ENCODE measurements at places on chromosomes 1 and 21. TPM values are rescaled to one million over a fixed set of nuclear protein-coding genes. Genes with fewer than 3 reads are reported as not detected.

CGN gene
- total RNA-seq = 6.6 TPM

RNU1-3 gene
- total RNA-seq = 2,678 TPM

DIO1 gene
- not detected for total RNA-seq

CFAP298 gene
- total RNA-seq = 34.5 TPM

FBLIM1 gene
- total RNA-seq = 0.53 TPM

ZSWIM5 gene
- 0.74 TPM for total RNA-seq

DNA sequence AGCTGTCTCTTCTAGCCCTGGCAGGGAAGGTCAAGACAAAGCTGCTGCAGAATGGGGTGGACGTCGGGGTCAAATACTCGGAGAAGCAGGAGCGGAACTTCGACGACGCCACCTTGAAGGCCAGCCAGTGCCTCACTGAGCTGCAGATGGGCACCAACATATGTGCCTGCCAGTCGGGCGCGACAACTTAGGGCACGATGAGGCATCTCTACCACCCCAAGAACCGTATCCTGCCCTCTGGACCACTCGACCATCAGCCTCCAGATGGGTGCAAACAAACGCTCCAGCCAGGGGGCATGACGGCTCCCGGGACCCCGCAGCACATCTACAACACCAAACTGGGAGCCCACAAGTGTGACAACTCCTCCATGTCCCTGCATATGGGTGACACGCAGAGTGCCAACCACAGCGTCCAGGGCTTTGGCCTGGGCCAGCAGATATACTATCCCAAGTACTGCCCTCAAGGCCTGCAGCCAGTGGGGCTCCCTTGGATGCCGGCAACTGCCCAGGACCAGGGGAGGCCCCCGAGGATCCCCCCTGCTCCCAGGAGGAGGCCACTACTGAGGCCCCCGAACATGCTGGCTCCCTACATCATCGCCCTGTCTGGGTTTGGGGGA lies 42.5 kb upstream of the POGK start:
- no peaks in the 10 kb centered on the region for H3K36me3 ChIP-seq
- H3K4me3 ChIP-seq = no peak overlapping the region
- no peak for DNase-seq

DNA sequence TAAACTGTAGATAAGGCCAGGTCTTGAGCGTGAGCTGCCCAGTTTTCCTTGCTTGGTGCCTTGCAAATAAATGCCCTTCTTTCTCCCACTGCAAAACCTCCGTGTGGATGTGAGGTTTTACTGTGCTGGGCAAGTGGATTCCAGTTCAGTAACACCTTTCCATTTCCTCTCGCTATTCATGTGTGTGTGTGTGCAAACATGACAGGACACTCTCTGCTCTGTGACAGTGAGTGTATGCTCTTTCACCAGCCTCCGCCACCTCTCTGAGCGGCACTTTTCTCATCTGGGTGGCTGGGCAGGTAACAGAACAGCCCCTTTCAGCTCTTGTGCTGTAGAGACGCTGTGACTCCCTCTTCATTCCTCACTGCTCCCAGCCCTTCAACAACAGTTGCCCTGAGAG lies 23.9 kb downstream of the CNIH3 start:
- no peaks in the 10 kb centered on the region for H3K4me1 ChIP-seq
- H3K27me3 ChIP-seq = no peaks in the 10 kb centered on the region
- H3K4me3 ChIP-seq = no peak overlapping the region
- no peak for DNase-seq

GRCh38 chr21:42669041-42669440 lies 15.6 kb downstream of the PDE9A start:
- no peak for DNase-seq
- H3K4me3 ChIP-seq = no peak overlapping the region
- H3K27me3 ChIP-seq = peaks cover 2% of the 10 kb centered on the region
- H3K36me3 ChIP-seq = no peaks in the 10 kb centered on the region

DNA sequence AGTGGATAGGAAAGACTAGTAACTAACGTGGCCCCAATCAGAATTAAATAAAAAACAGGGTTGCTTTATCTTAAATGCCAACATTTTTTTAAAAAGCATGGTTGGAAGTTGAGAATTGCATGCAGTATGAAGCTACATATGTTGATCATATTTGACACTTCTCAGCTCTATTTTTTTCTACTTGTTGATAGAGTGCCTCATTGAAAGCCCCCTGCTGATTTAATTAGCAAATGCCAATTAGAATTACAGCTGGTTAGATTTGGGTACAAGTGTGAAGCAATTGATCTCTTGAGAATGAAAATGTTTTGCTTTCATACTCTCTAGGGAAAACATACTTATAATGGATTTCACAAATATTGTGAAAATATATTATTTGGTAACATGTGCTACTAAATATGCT lies 40.5 kb downstream of the CHD1L start:
- DNase-seq = no peak
- H3K27ac ChIP-seq = no peak overlapping the region
- no peak overlapping the region for H3K4me3 ChIP-seq
- H3K36me3 ChIP-seq = peaks cover 9% of the 10 kb centered on the region

DNA sequence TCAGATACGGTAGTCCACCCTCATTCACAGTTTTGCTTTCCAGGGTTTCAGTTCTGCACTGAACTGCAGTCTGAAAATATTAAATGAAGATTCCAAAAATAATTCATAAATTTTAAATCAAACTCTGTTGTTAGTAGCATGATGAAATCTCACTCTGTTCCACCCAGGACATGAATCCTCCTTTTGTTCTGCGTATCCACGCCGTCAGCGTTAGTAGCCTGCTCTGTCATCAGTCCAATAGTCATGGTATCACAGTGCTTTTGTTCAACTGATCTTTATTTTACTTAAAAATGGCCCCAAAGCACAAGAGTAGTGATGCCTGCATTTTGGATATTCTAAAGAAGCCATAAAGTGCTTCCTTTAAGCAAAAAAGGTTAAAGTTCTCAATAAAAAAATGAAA lies 23.9 kb downstream of the CHD1L start:
- no peak for DNase-seq
- H3K4me3 ChIP-seq = no peak overlapping the region
- H3K27ac ChIP-seq = no peak overlapping the region
- H3K27me3 ChIP-seq = no peaks in the 10 kb centered on the region
- H3K36me3 ChIP-seq = peaks cover 3% of the 10 kb centered on the region

DNA sequence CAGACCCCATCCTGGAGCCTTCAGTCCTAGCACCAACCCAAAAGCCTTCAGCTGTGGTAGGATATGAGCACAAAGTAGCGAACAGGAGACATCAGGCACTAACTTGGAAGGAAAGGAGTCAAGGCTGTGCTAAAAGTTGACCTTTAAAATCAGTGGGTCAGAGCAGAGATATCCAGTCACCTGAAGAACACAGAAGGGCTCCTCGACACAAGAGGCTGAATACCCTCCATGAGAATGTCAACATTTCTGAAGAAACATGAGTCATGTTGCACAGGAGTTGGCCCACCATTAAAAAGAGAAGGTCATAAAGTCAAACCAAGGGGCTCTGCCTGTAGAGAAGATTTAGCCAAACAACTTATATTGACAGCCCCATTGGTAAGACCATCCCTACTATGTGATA lies 172.5 kb downstream of the PLPP3 start:
- no peak overlapping the region for H3K27ac ChIP-seq
- no peaks in the 10 kb centered on the region for H3K27me3 ChIP-seq
- no peak overlapping the region for H3K4me3 ChIP-seq
- no peak for DNase-seq

GRCh38 chr1:203549309-203549708 lies 55.4 kb downstream of the OPTC start:
- H3K4me3 ChIP-seq = no peak overlapping the region
- no peak overlapping the region for H3K27ac ChIP-seq
- DNase-seq = no peak
- H3K4me1 ChIP-seq = no peaks in the 10 kb centered on the region
- H3K27me3 ChIP-seq = no peaks in the 10 kb centered on the region

DNA sequence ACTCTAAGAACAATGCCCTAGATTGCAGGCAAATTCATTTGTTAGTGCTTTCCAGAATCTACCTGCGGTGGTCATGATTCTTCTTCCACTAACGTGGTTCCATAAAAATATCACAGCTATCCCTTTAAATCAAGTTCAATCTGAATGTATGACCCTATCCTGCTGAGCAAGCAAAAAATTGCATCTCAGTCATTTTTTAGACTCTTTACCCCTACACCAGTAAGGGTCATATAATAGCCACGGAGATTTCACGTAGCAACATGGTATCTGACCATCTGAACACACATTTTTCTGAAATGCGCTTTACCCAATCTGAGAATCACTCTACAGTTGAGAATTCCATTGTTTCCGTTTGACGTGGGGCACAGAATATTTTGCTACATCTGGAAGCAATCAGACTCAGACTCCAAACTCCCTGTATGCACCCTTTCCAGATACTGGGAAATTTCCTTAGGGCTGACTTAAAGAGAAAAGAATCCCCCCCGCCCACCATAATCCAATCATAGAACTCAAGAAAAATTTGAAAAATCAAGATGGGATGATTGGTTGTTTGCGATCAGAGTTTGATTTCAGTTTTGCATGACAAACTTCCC lies 699.2 kb upstream of the ZP4 start:
- H3K4me3 ChIP-seq = no peak overlapping the region
- no peaks in the 10 kb centered on the region for H3K4me1 ChIP-seq
- H3K27ac ChIP-seq = no peak overlapping the region
- no peaks in the 10 kb centered on the region for H3K27me3 ChIP-seq

- DNase-seq = no peak
- no peaks in the 10 kb centered on the region for H3K4me1 ChIP-seq
- no peaks in the 10 kb centered on the region for H3K36me3 ChIP-seq
- H3K4me3 ChIP-seq = no peak overlapping the region
Observed at GRCh38 chr1:246032031-246032551, 475.0 kb downstream of the SMYD3 start.

DNA sequence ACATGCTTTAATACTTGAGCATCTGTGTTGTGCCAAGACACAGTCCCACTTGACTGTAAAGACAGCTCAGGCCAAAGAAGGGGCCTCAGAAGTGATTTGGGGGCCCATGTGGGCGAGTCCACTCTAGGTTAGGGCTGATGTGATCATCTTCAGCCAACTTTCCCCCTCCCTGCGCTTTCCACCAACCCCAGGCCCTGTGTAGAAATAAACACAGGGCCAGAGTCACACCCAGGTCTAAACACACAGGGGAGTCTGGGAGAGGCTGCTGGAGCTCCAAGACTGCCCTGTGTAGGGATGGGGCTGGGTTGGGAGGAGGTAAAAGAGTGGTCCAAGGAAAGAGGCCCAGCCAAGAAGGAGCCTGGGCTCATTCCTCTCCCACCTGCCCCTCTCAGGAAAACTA lies 2.5 kb upstream of the WNT2B start:
- no peak overlapping the region for H3K4me3 ChIP-seq
- H3K27me3 ChIP-seq = peaks cover 5% of the 10 kb centered on the region
- H3K27ac ChIP-seq = no peak overlapping the region
- no peaks in the 10 kb centered on the region for H3K36me3 ChIP-seq
- peaks cover 8% of the 10 kb centered on the region for H3K4me1 ChIP-seq
- DNase-seq = no peak

GRCh38 chr21:33396951-33397350 lies 6.3 kb upstream of the IFNGR2 start:
- no peaks in the 10 kb centered on the region for H3K36me3 ChIP-seq
- no peak for DNase-seq
- H3K4me1 ChIP-seq = peaks cover 16% of the 10 kb centered on the region
- no peak overlapping the region for H3K4me3 ChIP-seq
- no peaks in the 10 kb centered on the region for H3K27me3 ChIP-seq
- H3K27ac ChIP-seq = no peak overlapping the region

Measured in GM12878 (cell line).